Stimulated activated CD8-positive, alpha-beta memory T cell treated with anti-CD3 and anti-CD28 coated beads, Interleukin-2, amount 100 ng/mL, for 1 hour (primary cell): ENCODE measurements at places on chromosomes 1 and 21.

GRCh38 chr1:87117761-87118368, 203.4 kb downstream of the HS2ST1 start:
- DNase-seq: no peak

- DNase-seq: no peak
These were observed 348.7 kb downstream of the PCP4 start for GRCh38 chr21:40215941-40216340.

DNA sequence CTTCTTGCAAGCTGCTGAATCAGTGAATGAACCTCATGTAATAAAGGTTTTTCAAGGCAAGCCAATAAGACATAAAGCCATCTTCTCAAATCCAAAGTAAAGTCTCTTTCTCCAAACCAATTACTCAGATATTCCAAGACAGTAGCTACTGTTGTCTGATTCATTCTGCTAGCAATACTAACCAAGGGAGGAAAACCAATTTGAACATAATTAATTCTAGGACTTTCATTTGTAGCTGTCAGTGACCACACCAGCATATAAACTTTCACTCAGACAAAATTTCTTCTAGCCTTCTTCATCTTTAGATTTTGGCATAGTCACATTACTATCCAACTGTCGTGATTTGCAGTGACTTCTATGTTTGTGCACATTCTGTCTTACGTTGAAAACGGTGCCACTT, 10.5 kb upstream of the INTS3 start:
- DNase-seq: no peak

DNA sequence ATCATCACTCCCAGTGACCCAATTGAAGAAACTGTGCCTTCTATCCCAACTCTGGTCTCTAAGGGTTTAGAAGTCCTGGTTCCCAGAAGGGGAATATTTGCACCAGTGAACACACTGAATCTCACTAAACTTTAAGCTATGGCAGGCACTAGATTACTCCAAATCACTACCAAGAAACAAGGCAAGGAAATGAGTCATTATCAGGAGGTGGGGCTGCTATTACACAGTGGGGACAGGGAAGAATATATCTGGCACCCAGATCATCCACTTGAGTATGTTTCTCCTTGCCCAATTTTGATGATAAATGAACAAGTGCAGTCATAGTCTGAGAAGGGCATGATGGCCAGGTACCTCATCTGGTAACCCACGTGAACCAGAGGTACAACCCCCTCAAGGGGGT, 7.0 kb downstream of the MRPL9 start:
- no peak for DNase-seq

DNA sequence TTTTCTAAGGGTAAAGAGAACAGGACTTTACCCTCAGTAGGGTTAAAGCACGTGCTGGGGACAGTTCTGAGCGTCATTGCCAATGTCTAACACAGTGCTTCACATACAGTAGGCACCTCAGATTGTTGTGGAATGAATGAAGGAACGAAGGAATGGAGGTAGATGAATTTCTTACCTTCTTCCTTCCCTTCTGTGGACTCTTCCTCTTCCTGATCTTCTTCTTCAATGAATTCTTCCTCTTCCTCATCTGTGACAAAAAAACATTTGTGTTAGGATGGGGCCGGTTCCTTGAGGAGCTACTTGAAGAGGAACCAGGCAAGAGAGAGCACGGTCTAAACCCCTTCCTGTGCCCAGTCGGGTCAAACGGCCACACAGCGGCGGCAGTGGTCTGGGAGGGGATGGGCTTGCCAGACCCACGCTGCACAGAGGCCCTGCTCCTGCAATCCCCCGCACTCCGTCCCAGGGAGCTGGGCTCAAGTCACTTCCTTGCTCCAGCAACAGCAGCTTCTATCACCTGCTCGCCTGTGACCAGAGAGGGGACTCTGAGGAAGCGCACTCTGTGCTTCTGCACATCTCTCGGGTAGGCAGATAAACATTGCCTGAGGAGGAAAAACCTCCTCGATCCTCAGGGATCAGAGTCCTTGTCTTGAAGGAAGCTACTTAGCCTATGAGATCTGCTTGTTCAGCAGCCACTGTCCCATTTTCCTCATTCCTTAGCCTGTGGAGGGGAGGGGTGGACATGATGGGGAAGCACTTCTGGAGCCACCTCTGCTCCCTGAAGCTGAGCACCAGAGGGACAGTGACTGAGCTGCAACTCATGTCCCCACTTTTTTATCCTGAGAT, 8.0 kb upstream of the SLC30A2 start:
- DNase-seq: no peak

DNA sequence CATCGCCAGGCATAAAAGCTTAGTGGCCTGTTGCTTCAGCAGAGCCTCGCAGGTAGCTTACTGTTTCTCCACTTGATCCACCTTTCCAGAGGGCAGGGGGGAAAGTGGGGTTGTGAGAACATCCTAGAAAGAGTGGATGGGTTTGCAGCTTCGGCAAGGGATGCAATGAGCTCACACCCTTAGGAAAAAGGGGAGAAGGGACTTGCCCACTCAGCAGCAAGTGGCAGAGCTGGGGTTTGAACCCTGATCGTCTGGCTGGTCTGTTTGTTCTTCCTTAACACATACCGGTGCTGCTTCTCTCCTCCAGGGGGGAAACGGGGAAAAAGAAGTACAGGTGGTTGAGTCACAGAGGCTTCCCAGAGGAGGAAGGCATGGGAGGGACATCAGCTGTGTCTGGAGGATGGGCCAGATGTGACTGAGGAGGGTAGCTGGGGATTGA, 1.0 kb downstream of the TMEM201 start:
- no peak for DNase-seq
